ENCODE measurements at places on chromosomes 2 and 18.

- DNase-seq: no peak
Observed at GRCh38 chr2:127037476-127037875, 69.5 kb downstream of the BIN1 start.

GRCh38 chr2:132678483-132678882 lies 8.5 kb upstream of the LYPD1 start:
- DNase-seq: no peak

- no peak for DNase-seq
Observed at GRCh38 chr2:199807966-199808365, 43.0 kb downstream of the FTCDNL1 start.

DNA sequence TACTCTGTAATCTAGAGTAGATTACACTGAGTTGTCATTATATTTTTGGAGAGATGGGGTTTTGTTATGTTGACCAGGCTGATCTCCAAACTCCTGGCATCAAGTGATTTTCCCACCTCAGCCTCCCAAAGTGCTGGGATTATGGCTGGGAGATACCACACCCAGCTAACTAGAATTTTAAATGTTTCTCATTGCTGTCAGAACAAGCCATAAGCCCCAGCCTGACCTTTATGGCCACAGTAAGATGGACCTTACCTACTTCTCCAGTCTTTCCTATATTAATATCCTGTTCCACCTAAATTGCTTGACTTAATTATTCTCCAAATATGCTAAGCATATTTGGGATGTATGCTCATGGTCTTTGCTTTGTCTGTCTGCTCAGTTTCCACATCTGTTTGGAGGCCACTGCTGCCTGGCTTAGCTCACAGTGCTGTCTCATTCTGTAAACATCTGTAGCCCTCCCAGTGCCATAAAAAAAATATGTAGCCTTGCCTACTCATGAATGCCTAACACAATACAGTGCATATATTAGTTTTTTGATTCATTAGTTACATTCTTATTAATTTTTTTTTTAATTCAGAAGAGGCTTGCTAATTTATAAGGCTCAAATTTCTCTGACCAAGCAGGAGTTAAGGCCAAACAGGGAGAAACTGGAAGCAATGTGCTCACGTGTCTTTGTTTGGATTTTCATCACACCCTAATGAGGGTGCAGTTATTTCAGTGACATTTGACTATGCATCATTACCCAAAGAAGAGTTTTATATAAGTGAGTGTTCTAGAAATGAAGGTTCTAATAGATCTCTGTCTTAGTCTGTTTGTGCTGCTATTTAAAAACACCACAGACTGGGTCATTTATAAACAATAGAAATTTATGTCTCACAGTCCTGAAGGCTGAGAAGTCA lies 45.3 kb upstream of the PSME4 start:
- no peak for DNase-seq

DNA sequence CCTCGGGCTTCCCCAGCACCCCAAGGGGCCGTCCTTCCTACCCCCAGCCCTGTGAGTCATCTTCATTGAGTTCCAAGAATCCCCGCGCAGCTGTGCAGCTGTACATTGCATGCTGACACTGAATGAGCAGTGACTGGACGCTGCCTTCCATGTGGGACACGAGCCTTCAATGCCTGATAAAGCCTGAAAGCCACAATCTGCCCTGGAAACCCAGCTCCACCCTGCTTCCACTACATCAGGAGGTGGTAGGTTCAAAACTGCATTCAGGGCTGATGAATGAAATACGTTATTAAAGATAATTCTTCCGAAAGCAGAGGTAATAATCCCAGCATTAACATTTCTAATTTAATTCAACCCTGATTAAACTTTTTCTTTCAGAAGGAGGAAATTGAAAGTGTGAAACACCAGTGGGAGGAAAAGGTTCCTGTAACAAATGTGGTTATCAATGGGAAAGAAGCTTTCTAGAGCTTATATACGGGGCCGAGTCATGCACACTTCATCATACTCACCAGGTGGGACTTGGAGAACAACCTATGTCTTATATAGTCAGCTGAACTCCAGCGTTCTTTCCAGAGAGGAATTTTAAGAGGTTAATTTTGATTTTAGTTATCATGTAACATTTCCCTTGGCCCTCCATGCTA lies 360.1 kb downstream of the LPIN1 start:
- DNase-seq: no peak

- no peak for DNase-seq
Observed at GRCh38 chr18:36993068-36993467, 164.1 kb downstream of the KIAA1328 start.

DNA sequence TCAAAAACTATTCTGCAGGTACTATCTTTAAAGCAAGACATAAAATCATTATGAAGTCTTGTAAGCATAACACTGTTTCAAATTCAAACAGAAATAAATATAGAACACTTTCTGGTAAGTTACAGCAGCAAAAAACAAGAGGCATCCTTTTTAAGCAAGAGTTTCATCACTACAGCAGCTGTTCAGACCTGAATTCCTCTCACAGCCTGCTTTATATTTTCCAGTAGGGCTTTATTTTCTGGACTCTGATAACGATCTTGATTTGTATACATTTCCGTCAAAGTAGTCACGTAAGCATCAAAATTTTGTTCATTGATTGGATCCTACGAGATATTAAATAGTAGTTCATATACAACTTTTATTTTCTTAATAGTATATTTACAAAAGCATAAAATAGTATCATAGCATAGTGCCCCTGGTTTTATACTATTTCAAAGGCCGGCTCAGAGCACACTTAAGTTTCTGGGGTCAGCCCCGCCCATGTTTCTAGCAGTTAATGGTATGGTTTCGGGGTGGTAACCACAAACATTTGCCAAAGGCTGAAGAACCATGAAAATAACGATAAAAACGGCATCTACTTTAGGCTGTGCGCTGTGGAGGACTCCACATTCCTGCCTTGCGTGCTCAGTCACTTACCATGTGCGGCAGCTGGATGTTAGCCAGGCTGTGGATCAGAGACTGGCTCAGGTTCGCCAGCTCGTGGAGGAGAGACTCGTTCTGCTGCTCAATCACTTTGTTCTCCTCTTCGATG lies 47.5 kb upstream of the PXDN start:
- DNase-seq: no peak

GRCh38 chr2:156787517-156787916 lies 351.3 kb downstream of the GPD2 start:
- DNase-seq: no peak

- DNase-seq: no peak
Observed at GRCh38 chr2:105989070-105989469, 205.0 kb downstream of the UXS1 start.

GRCh38 chr2:127634066-127634617 lies 11.8 kb upstream of the GPR17 start:
- DNase-seq: no peak

GRCh38 chr2:220550995-220551700 lies 923.7 kb downstream of the SLC4A3 start:
- DNase-seq: no peak

All from NCI-H526 (cell line).